ENCODE measurements at places on chromosomes 12 and 14.

- no peak for DNase-seq
These were observed 8.9 kb upstream of the WNT5B start for GRCh38 chr12:1620092-1620491.

- peak; percentile 65 for DNase-seq
These were observed 29.7 kb downstream of the CCDC85C start for GRCh38 chr14:99574099-99574880.

- peak; percentile 20 for DNase-seq
These were observed 58.5 kb downstream of the NIN start for GRCh38 chr14:50772412-50772811.

DNA sequence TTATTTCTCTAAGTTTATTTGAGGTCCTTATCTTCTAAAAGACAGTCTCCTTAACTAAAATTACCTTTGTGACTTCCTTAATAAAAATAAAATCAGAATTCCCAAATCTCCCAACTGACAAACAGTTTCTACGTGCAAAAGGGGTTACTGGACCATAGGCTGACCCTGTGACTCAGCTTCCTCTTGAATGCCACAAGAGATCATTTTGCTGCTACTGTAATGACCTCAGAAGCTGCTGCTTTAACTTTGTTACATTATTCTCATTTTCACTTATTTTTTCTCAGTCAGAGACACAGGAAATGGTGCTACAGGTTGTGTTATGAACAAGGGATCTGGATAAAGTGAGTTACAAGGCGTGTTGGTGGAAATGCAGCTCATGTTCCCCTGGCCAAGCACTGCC, 132.2 kb upstream of the TMTC2 start:
- no peak for DNase-seq

DNA sequence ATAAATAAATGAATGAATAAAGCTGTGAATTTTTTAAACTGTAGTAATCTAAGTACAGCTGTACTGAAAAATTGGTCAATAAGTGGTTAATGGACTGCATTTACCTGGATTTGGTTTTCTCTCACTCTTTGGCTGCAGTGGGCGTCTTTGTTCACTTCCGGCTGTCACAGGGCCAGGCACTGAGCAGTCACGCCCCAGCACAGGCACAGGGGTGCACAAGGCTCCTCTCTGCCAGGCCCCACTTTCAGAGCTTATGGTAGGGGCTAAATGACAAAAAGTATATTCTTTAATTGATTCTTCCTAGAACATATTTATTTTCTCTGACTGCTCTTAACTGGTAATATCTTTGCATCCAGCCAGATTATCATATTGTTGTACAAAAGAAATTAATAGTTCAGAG, 70.6 kb upstream of the DYNC1H1 start:
- DNase-seq = no peak

DNA sequence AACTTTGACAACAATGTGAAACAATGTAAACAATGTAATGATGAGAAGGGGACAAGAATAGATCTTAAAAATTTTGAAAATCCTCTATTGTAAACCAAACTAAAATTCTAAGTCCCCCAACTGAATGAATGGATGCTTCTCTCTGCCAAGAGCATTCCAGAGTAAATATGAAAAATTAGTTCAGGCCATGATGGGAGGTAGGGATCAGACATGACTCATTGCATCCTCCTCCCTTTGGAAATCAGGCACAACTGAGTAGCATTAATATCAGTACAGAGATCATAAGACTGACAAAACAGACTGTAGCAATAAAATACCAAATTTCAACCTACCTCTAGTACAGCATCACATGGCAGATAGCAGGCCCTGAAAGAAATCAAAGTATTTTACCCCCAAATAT, 559.9 kb downstream of the C12orf50 start:
- DNase-seq = no peak

- no peak for DNase-seq
These were observed 31.7 kb downstream of the SRRM4 start for GRCh38 chr12:119013023-119013422.

GRCh38 chr12:108734200-108734906, 3.0 kb upstream of the CORO1C start:
- DNase-seq = peak; percentile 62

- no peak for DNase-seq
These were observed 436.4 kb downstream of the ADAMTS20 start for GRCh38 chr12:43115441-43116160.

DNA sequence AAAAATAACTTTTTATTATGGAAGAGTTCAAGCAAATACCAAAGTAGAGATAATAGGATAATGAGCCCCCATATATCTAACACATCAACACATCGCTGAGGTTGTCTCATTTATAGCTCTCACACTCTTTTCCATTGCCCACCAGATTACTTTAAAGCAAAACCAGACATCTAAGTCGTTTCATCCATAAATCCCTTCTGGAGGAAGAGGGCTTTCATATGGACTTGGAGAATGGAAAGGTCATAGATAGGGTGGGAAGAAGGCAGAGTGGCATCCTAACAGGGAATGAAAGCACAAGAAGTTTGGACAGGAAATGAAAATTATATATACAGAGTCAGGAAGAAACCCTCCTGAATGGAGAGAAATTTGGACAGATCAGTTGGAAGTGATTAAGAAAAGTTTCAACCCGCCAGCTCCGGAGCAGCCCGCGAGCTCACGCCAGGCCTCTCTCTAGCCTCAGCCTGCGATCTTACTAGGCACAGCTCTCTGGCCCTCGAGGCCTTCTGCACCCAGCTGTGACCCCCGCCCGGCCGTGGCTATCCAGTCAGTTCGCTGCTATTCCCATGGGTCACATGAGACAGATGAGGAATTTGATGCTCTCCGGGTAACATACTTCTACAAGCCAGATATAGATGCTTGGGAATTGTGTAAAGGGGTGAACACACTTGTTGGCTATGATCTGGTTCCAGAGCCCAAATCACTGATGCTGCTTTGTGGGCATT, 48.4 kb upstream of the NID2 start:
- peak; percentile 39 for DNase-seq

- no peak for DNase-seq
These were observed 18.9 kb downstream of the FOS start for GRCh38 chr14:75297411-75298040.

DNA sequence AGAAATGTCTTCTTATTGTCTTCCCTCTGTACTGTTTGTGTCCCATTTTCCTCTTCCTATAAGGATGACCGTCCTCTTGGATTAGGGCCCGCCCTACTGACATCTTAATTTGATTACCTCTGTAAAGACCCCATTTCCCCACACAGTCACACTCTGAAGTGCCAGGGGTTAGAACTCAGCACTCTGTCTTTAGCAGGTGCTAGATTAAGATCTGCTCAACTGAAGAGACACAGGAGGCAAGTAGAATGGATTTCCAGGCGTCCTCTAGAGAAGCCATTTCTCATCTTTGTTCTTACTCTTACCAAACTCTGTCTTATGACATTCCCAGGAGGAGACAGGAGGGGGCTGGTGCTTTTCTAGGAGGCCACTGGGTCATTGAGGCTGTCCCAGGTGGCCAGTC, 50.8 kb downstream of the VCPKMT start:
- DNase-seq = no peak

DNA sequence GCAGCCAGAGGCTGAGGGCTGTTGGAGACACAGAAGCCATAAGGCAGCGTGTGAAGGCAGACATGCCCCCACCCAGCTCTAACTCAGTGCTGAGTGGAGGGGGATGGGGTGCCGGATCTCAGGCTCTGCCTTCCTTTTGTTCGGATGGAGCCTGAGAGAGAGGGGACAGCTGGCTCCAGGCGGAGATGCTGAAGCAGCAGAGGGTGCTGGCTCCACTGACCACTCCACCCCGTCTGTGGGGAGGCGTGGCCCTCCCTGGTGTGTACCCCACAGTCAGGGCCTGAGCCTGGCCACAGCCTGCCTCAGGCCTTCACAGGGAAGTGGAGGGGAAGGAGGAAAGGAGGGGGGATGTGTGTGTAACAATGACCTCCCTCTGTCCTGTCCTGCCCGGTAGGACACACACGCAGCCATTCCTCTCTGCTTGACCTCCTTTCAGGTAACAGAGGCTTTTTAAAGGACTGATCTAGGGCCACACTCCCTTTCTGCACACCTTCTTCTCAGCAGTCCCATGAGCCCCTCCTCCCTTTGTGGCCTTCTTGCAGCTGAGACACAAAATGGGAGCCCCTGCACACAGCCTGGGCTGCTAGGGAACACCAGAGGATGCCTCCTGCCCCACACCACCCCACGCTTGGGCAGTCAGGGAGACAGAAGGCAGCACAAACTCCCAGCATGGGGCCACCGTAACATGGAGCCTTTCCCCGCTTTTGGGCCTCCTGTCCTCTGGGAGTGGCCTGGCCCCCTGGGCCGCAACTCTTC, 9.6 kb upstream of the ENDOU start:
- no peak for DNase-seq

DNA sequence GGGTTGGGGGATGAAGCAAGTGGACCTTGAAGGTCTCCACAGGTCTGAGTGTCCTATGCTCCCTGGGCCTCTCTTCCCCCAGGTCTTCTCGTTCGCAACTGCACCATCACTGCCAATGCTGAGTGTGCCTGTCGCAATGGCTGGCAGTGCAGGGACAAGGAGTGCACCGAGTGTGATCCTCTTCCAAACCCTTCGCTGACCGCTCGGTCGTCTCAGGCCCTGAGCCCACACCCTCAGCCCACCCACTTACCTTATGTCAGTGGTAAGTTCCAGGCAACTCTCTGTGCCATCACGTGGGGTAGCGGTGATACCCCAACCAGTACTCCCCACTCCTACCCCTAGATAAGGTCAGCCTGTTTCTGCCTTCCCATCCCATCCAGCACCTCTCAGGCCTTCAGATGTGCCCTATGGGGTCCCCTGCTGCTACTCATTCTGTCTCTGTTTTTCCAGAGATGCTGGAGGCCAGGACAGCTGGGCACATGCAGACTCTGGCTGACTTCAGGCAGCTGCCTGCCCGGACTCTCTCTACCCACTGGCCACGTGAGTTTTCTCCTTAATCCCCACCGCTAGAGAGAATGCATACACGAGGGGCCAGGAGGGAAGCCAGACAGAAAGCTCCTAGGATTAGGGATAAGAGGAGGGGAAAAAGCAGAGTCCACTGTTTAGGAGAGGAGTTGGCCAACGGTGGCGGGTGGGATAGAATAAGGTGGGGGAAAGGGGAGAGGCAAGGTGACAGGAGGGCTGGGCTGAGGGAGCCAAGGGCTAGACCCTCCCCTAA, 1.6 kb upstream of the TAPBPL start:
- no peak for DNase-seq

GRCh38 chr14:79502751-79503148, 708.6 kb downstream of the DIO2 start:
- no peak for DNase-seq

- no peak for DNase-seq
These were observed 205.5 kb downstream of the CHST11 start for GRCh38 chr12:104662203-104662602.

GRCh38 chr12:24900196-24900595, 48.7 kb downstream of the BCAT1 start:
- no peak for DNase-seq

GRCh38 chr14:34300882-34301734, 160.9 kb downstream of the SPTSSA start:
- peak; percentile 23 for DNase-seq

DNA sequence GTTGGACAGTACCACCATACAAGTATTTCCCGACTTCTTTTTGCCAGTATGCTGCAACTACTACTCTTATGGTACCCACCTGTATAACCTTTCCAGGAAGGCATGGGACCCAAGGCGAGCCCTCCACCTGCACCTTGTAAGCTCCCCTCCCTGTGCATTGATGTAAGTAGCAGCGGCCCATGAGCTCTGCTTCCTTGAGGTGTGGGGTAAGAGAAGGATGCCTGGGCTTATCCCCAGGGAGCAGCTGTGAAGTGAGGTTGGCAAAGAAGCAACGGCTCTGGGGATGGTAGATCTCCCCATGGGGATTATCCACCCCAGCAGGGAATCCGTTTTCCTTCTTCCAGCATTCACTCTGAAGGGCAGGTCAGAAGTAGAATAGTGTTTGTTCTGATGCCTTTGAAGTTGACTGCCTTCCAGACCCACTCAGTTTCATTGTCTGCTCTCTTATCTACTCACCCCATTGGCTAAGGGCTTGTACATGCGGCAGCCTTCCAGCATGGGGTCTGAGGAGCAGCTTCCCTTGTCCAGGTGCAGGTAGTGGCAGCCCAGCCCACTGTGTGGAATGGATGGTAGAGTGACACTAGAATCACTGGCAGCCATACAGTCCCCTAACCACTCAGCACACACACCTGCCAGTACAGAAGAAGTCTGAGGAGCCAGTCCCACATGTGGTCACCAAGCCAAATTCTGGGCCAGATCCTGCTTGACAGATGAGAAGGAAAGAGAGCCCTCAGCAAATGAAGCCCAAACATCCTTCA, 3.4 kb downstream of the CIROP start:
- DNase-seq = no peak

DNA sequence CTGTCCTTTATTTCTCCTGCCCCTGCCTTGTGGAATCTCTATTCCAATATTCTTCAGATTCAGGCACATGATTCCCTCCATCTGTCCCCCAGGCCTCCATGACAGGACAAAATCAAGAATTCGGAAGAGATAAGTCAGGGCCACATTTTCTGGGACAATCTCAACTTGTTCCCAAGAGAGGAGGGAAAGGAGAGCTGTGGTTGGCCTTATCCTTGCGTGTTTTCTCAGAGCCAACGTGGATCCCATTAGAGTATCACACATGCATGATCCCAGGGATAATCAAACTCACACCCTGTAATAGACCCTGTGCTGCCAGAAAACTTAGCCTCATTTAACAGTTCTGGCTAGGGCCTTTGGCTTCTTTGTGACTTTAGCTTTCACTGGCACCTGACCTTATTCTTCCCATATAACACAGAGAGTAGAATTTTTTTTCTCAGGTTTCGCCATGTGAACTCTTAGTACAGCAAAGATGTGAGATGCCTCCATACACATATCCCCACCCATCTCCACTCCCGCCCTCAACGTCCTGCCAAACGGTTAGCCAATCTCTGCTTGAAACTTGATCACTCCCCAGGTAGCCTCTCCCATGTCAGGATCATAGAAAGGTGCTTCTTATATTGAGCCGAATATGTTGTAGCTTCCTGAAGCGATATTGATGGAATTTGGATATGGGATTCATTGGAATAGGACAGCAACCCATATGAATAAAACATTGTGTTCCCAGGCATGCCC, 6.7 kb upstream of the KRT1 start:
- no peak for DNase-seq

DNA sequence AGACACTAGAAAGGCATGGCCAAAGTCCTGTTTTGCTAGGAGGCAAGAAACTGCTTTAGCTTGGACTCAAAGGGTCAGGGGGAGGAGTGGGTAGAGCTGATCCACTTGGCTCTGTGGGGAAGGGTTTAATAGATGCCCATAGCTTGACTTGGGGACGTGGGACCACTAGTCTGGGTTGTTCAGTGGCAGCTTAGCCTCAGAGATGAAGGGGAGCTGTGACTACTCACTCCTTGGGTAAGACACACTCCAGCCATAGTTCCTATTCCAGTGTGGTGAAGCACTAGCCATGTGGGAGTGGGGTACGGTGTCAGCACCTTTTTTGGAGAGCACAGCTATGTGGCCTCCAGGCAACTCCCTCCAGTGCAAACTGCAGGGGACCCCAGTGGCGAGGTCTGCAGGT, 257.3 kb downstream of the TMEM121 start:
- no peak for DNase-seq

DNA sequence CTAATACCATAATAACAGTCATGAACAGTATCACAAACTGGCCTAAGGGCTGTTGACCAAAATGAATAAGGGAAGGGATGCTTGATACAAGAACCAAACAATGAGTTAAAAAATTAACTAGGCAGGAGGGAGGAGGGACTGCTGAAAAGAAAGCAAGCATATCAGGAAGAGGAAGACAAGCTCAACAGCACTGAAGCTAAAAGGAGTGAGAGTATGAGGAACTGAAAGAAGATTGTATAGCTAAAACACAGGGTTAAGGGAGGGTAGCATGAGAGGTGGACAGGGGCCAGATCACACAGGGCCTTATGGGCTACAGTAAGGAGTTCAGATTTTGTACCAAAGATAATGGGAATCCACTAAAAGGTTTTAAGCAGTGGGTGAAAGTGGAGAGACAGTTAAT, 34.1 kb downstream of the ITGA7 start:
- no peak for DNase-seq

Data from AG08396 (cell line).